ENCODE measurements at places on chromosomes 16 and 17.

- DNase-seq, result no peak
Measured at GRCh38 chr17:9788601-9789000, 2.8 kb downstream of the DHRS7C start.

DNA sequence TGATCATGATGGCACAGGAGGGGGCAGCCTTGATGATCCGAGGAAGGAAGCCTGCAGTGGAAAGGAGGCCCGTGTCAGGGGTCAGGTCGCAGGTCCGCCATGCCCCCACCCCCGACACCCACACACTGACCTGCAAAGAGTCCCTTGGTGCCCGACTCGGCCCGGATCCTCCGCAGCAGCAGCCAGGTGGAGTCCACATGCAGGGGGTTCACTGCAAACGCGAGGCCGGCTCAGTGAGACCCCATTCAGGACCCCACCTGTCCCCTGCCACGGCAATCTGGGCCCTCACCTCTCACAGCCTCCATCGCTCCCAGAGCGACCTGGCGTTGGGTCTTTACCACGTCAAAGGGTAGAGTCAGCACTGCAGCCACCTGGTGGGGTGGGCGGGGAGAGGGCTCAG is 4.6 kb downstream of the SLC25A39 start:
- no peak for DNase-seq

DNA sequence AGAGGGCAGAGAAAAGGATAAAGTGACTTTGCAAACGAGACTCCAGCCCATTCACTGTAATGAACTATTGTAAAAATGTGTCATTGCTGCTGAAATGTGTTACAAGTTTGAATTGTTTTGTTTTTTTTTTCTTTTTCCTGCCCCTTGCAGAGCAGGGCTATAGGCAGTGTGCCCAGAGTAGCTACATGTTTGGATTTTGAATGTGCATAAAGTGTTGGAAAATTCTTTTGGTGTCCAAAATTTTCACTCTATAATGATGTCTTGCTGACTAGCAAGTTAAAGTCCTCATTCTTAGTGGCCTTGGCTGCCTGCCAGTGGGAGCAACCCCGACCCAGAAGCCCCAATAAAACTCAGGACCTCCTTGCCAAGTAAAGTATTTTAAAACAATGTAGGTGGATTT is 66.5 kb downstream of the IGF2BP1 start:
- no peak for DNase-seq

DNA sequence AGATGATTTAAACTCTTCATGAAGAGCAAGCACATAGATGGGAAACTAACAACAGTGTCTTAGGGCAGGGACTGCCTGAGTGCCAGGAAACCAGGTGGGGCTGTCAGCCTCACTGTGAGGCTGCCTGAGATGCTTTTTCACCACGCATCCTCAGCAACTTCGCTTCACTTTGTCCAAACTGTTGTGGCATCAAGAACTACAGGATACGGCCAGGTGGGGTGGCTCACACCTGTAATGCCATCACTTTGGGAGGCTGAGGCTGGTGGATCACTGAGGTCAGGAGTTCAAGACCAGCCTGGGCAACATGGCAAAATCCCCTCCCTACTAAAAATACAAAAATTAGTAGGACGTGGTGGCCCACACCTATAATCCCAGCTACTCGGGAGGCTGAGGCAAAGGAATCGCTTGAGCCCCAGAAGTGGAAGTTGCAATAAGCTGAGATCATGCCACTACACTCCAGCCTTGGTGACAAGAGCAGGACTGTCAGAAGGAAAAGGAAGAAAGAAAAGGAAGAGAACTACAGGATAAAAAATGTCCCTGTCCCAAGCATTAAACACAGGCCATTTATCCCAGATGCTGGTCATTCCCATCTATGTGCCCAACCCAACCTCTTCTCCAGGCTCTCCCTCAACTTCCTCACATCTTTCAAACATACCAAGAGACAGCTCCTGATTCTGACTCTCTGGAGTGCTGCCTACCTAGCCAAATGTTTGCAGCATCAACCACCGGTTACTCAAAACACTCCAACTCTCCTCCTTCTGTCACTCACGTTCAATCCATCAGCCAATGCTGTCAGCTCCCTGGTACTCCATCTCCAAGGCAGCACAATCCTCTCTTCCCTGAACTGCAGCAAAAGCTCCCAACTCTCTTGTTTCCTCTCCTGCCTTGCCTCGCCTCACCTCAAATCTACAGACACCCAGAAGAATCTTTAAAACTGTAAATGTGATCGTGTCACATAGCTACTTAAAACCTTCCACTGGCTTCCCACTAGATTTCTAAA is 1.6 kb downstream of the EIF4A3 start:
- DNase-seq, result no peak

GRCh38 chr16:3701531-3701930 is 15.8 kb downstream of the TRAP1 start:
- no peak for DNase-seq

DNA sequence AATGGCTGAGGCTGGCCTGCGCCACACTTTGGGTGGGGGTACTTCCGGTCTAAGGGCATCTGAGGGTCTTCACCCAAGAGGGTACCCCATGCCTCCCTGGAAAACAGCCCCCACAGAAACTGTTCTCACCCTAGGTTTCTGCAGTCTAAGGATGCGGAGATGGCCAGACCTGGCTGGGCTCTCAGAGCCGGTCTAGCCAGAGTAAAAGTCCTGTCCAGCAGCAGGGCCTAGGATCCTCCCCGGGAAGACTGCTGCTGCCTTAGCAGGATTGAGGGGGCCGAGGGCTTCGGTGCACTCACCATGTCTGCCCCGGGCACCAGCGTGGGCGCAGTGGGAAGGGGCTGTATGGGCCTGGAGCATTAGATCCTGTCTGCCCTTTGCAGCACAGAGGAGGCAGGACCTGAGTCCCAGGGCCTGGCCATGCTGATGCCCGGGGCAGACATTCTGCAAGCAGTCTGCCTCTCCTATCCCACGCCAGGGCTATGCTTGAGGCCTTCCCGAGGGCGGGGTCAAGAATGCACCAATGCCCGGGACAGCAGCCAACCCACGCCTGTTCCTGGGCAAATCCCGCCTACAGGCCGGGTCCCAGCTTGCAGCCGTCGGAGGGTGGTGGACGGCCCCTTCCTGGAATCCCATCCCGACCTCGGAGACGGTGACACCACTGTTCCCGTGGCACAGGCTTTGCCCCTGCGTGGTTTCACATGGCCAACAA is 54.7 kb downstream of the CBFA2T3 start:
- no peak for DNase-seq

DNA sequence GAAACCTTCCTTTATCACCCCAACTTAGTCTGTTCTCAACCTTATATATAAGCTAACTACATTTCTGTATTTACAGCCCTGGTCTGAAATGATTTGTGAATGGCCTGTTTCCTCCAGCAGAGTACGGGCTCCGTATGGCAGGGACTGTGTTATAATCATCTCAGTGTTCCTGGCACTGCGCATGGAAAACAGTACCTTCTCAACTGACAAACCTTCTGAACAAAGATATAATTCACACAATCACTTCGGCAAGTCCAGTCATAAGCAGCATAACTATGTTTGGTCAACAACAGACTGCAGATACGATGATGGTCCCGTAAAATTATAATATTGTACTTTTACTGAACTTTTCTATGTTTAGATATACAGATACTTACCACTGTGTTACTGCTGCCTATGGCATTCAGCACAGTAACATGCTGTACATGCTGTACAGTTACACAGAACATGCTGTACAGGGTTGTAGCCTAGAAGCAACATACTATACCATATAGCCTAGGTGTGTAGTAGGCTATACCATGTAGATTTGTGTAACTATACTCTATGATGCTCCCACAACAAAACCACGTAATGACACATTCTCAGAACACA is 30.0 kb downstream of the ANKFY1 start:
- no peak for DNase-seq

- DNase-seq, result no peak
Measured at GRCh38 chr16:79845734-79846135, 245.2 kb upstream of the MAF start.

- no peak for DNase-seq
Measured at GRCh38 chr17:40316571-40317344, 7.8 kb downstream of the RARA start.

DNA sequence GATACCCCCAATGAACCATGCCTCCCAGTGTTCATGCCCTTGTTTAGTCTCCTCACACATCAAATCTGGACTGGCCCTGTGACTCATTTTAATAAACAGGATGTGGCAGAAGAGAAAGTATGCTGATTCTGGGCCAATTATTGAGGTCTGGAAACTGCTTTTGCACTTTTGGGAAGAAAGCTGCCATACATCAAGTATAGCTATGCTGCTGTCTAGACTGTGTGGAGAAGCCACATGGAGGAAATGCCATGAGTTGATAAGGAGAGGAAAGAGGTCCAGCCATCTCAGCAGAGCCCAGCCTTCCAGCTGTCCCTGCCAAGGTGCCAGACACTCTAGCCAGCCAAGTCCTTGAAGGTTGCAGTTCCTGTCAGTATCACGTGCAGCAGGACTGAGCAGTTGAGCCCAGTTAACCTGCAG is 16.7 kb downstream of the RPRML start:
- DNase-seq, result no peak

DNA sequence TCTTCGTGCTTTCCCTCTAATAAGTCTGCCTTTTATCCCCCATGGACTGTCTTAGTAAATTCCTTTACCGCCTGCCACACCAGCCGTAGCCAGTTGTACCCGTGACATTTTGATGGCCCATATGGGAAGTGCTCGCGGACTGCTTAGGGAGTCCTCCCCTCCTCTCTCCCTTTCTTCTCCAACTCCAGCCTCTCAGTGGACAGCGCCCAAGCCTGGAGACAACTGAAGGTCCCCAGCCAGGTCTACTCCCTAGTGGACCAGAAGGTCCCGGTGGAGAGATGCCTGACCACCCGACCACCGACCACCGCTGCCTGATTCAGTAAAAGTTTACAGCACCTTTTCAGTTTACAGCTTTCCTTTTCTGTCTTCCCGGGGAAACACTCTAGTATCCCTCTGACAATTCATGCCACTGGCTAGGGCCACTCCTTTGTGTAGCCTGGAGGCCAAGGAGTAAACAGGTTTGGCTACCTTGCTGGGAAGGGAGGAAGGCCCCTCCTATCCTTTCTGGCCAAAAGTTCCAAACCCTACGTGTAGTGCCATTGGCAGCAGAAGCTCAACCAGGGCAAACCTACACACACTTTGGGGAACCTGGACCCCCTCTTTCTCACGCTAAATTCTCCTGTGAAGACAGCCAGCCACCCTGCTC is 18.0 kb downstream of the CTRB2 start:
- no peak for DNase-seq

DNA sequence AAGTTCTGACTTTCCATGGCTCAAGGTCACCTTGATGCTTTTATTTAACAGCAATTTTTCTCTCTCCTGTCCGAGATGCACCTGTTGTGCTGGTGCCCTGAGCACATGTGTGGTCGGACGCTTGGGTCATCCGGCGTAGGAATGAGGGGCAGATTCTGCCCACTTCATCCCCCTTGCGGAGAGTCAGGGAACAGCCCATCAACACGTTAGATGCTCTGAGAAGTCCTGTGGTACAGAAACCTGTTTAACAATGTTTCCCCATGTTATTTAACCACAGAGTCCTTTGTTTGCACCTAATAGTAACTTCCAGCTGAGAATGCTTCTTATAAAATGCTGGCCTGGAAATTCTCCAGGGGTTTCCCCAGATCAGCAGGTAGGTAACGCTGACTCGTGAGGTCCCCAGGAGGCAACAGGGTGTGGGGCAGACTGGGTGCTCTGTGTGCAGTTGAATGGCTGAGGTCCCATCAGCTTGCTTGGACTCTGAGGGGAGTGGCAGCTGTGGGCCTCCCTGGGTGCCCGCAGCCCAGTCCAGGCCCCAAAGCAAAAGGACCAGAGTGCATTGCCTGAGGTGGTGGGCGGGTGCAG is 17.8 kb downstream of the DOC2B start:
- no peak for DNase-seq

DNA sequence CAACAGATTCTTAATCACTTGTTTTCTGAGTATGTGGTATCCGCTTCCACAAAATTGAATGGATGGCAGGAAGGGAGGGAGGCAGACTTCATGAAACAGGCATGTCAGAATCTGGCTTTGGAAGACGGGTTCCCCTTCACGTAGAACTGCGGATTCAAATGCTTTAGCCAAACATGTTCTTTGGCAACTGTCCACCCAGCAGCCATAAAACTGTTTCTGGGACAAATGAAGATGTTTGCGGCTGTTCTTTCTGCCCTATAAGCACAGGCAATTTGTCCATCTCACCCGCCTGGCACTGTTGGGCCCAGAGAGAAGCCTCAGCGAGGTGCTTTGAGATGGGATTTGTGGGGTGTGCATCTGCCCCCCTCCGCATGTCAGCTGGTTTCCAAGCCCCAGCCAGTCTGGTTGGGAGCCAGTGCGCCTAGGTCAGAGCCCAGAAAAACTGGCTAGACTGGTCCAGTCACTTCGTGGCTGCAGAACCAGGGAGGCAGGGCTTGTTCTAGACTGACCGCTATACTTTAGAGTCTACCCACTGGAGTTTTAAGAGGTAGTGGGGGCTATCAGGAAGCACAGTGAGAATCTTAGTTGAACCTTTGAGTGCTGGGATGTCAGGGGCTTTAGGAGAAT is 6.3 kb downstream of the CRHR1 start:
- no peak for DNase-seq

GRCh38 chr16:23773339-23773738 is 18.5 kb downstream of the CHP2 start:
- no peak for DNase-seq

DNA sequence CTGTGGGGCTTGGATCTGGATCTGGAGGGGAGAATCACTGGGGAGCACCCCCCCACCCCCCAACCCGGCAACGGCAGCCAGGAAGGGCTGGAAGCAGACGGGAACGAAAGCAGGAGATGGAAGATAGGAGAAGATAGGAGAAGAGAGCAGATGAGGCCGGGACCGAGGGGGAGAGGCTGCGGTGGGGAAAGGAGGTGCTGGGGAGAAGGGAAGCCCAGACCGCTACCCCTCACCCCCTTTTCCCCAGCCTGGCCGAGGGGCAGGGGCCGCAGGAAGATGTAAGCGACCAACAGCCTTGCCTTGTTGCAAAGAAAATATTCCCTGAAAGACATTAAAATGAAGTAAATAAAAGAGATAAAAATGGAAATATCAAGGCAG is 26.8 kb upstream of the CBFA2T3 start:
- DNase-seq, result no peak

GRCh38 chr17:48930435-48930873 is 14.2 kb downstream of the SNF8 start:
- DNase-seq, result no peak

DNA sequence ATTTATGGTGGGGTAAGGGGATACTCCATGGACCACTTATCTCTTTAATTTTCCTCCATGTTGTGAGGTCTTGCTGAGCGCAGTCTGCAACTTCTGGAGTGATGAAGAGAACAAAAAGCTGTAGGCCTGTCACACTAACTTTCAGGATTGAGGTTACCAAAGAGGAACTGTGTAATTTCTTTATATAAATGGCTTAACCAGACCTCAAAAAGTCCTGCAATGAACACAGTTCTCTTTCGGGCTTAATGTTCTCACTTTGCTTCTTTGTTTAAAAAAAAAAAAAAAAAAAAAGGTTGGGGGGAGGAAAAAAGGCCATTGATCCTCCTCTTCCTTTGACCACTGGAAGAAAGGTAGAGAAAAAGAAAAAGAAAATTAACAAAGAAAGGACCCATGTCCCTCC is 86.8 kb upstream of the SOX9 start:
- no peak for DNase-seq

All from non-pigmented ciliary epithelial cell (primary cell).